HuH-7 (cell line): ENCODE measurements at places on chromosomes 1 and 21.

DNA sequence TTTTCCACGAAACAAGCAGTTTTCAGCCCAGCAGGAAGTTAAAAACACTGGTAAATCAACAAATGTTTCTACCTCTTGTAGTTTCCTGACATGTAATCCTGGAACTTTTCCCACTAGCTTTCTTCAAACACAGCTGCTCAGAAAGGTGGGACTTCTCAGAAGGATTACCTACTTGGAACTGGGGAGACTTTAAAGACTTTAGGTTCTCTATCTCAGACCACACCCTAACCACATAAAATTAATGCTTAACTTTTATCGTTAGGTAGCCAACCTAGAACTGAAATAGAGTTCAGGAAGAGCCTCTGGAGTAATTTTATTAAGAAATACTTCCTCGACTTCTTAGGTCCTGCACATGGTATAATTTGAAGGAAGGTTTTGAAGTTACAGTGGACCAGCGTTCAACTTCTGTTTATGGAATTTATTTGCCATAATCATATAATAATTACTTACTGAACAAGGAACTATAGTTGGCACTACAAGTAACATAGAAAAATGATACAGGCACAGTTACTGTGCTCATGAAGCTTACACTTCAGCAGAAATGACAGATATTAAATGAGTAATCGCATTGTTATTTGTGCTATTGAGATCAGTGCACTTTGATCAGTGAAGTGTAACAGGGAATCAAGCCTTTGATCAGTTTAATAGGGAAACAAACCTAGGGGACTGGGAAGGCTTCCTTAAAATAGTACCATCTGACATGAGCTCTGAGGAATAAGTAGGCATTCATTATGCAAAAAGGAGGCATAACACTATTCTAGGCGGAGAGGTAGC is at the start of gene BCL2L15:
Gene BCL2L15, minus strand, starts transcription at position 180 of the 774 bp plus-strand sequence. CDS start 206 bp downstream, outside the sequence.
- DNase-seq = no peak

DNA sequence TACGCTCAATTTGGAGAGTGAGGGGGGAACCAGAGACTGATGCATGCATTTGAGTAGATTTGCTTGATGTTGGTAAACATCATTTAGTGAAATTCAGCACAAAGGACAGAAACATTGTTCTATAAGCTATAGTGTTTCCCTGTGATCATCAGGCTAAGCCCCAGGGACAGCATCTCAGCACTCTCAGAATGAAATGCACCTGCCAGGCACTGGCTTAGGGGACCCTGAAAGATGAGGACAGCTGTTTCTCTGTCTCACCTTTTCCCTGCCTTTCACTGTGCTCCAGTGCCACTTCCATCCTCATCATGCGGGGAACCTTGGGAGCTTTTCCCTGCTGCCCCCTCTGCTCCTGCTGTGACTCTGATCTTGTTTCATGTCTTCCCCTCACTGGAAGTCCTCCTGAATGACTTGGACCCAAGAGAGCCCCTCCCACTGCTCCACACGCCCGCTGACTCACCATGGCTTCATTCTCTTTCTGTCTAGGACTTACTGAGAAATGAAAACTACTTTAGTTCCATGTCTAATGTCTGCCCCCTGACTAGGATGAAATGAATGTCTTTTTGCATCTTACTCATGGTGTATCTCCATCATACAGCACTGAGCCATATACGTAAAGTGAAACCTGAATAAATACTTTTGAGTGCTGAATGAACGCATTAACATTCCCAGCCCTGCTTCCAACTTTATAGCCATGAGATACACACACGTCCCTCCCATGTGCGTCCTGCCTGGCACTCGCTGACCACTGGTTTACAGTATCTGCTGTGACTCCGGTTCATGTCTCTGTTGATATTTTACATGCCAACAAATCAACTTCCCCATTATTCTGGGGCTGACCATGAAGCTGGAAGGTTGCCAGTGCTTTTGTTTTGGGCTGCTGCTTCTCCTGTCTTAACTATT is 182.0 kb downstream of the PCP4 start:
- DNase-seq = no peak

DNA sequence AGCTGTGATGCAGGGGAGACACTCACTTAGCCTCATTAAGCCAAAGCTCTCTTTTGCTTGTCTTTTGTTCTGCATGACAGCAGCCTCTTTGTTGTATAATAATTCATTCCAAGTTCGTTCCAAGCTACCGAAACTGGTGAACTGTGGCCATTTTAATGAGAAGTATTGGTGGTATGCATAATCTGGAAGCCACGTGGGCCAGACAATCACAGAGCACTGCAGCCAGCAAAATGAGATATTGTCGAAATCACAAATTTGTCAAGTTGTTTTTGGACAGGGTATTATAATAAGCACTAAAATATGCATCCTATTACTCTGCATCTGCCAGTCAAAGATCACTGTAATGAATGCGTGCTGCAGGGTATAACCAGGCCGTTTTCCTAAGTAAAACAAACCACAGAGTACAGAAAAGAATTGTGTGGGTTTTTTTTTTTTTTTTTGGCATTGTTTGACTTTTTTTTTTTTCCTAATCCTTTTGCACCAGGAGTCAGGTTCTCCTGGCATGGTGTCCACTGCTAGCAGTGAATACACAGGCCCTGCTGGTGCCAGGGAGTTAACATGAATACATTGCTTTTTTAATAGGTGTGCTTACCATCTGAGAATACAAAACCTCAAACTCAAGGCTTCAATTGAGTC is 423.9 kb downstream of the PTBP2 start:
- DNase-seq = no peak

- no peak for DNase-seq
Observed at GRCh38 chr1:218823291-218823900, 350.3 kb upstream of the LYPLAL1 start.
